ENCODE measurements at places on chromosomes 5 and 9.

DNA sequence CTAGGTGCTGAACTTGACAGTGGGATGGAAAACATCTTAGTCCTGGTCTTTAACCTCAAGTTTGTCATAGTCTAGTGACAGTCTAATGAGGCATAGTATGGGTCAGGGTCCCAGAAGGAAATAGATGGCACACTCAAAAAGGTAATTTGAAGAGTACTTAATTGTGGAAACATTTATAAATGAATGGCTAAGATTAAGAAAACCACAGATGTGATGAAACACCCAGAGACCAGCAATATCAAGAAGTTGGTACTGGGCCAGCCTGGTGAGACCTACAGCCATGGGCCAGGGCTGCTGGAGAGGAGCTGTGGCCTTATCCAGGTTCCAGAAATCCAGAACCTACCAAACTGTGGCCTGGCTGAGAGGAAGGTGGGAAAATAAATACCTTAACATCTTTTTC, 93.5 kb upstream of the ATG10 start:
- DNase-seq = no peak

- DNase-seq = no peak
Measured at GRCh38 chr5:44387406-44387805, 1.8 kb downstream of the FGF10 start.

GRCh38 chr5:1226231-1226630, 1.1 kb downstream of the SLC6A18 start:
- DNase-seq = no peak

DNA sequence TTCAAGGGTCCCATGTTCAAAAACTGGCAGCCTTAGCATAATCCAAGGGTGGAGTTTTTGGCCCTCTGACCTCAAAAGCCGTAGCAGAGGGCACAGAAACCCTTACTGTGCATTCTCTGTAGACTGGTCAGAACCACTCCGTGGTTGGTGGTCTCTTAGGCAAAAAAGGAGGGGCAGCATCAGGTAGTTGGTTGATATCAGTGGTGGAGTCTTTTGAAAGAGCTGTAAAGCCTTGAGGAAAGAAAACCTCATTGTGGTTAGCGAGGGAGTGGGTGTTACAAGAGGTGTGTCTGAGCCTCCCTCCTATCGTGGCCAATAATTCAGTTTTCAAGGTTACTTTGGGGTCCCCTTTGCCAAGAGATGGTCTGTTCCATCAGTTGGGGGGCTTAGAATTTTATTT, 40.9 kb downstream of the ARHGEF28 start:
- DNase-seq = no peak

DNA sequence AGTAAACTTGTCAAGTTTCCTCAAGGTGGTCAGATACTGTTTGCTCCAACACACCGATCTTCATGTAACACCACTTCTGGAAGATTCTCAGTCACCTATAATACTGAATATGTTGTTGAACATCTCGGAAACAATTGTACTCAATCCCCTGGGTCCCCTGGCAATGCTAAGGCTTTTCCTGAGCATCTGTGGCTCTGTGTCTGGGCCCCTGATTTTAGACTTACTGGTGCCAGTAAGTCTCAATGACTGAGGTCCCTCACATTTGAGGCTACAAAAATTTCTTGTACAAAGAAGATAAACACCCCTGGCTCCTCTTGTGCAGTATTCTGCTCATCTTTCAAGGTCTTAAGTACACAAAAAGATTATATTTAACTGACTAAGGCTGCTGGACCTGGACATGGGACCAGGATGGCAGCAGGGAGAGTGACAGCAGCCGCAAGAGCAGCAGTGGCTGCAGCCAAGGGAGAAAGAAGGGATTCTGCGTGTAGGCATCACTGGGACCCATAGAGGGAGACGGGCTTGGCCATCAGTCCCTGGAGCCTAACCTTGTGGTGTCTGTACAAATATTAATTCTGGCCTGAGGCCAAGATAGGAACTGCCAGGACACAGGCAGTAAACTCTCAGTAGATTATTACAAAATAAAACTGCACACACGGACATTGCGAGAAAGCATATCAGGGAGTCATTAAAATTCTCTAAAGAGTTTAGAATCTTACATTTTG, 49.0 kb upstream of the TNPO1 start:
- no peak for DNase-seq

GRCh38 chr5:154309805-154310204, 119.3 kb downstream of the GALNT10 start:
- DNase-seq = no peak

GRCh38 chr9:37455884-37456647, 9.2 kb downstream of the ZBTB5 start:
- DNase-seq = no peak

DNA sequence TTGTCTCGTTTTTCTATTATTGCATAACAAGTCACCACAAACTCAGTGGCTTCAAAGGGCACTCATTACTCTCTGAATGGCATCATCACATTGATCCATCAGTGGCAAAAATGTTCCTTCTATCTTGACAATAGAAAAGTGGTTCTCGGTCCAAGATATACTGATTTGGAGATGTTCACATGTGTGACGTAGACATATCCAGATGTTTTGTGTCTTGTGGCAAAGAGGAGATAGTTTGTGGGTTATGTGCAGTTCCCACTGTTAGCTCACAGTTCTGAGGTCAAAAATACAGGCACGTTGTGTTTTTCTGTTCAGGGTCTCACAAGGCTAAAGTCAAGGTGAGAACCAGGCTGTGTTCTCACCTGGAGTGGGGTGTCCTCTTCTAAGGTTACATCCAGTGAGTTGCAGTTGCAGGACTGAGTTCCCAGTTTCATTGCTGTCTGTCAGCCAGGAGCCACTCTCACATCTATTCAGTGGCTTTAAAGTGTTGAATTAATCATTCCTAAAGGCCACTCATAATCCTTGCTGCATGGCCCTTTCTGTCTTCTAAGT, 55.3 kb downstream of the GAS1 start:
- DNase-seq = no peak

DNA sequence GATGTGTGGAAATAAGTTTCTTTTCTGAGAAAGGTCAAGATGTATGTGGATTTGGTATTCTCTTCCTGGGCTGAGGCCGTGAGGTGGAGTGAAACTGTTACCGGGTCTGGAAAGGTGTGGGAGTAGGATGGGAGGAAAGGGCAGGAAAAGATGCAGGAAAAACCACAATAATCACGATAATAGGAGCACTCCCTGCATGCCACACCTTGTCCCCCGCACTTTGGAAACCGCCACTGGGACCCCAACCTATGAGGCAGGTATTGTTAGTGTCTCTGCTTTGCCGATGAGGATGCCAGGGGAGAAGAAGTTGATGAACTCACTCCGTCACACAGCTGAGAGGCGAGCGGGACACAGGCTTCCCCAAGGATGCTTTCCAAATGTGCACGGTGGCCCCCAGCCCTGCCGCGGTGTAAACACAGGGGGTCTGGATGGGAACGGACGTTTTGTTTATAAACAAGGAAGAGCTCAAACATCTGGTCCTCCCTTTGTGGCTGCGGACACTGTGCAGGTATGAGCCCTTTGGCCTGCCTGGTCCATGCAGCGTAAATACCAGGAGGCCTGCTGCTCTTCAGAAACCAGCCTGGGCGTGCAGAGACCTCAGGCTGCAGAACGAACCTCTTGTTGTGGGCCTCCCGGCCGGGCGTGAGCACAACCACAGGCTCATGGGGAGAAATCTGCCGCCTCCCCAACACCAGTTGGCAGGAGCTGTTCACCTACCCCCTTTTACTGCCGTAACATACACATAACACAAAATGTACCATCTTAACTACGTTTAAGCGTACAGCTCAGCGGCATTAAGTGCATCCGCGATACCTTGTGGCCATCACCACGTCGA, 126.7 kb downstream of the COL23A1 start:
- DNase-seq = no peak

- DNase-seq = no peak
Measured at GRCh38 chr9:100938507-100938906, 90.0 kb upstream of the PLPPR1 start.

- no peak for DNase-seq
Measured at GRCh38 chr9:35712762-35713400, 19.1 kb downstream of the TLN1 start.

DNA sequence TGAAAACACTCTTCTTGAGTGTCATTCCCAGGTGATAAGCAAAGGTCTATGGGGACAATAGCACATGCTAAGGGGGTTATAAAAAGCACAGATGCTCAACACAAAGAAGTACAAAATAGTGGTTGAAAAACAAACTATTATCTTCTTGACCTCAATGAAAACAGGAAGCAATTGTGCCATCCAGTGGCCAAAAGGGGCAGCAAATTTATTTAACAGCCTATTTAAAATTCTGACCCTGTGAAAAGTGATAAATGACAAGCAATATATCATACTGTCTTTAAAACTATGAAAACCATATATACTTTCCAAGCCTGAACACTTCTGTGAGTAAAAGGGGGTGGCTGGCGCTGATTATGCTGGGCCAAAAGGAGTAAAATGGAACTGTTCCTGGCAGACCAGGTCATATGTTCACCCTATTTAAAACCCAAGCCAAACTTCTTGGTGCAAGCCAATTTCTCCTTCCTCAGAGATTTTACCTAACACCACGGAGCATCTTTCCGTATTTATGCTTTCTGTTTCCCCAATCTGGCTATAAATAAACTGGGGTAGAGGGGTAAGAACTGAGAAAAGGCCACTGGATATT, 29.7 kb downstream of the TEX10 start:
- peak; percentile 8 for DNase-seq

DNA sequence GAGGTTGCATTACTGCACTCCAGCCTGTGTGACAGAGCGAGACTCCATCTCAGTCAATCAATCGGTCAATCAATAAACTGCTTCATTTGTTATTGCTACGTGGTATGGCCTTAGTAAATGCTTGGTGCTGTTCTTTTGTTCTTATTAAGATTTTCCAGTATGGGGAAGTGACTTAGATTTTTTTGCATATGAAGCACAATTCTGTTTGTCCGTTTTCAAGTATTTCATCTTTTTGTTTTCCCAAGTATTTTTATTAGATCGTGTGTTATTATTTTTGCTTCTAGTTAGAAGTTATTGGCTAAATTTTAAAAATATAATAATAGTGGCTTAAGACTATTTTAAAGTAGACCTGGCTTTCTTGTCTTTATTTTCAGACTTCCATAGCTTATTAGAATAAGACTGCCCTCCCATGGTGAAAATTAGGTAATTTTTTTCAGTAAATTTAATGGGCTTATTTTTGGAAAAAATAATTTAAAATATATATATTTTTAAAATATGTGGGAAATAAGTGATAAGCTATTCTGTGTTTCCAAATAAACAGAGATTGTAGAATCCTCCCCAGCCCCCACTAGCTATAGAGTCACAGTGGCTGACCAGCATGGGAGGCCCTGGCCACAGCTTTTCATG, 14.7 kb upstream of the OMD start:
- no peak for DNase-seq

GRCh38 chr9:17578911-17579793, at the start of gene SH3GL2:
SH3GL2 (plus strand) TSS chr9:17579066.
- no peak for DNase-seq

- no peak for DNase-seq
Measured at GRCh38 chr9:97563458-97564135, 62.1 kb downstream of the TMOD1 start.

DNA sequence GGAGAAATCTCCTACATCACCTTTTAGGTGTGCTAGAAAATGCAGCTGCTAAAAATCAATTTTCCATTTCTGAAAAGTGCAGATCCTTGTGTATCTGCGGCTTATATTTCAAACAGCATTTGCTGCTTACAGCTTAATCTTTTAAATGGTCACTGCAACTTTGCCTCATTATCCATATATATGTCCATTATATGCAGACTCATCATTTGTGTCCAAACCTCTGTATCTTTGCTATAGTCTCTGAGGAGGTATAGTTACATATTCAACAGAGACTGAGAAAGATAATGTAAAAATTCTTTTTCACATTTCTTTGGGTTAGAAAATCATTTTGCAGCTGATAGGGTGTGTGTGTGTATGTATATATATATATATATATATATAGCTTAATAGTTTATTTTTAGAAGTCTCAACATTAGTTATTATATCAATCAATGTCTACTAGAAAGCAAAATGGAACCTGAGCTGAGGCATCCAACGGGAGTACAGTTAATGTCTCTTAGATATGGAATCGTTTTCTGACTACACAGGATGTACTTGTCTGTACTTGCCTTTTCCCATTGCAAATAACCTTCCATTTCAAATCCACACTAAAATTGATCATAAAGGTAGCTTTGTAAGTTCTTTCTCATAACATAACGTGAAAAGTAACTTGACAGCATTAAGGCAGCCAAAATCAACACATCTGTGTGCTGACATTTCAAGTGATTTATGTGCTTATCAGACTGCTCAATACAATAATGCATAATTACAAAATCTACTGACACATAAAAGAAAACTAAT, 267.0 kb upstream of the HAPLN1 start:
- DNase-seq = no peak

- peak; percentile 8 for DNase-seq
Measured at GRCh38 chr9:13513286-13513685, 233.8 kb upstream of the MPDZ start.

GRCh38 chr5:421287-421880, 21.6 kb upstream of the EXOC3 start:
- DNase-seq = no peak

GRCh38 chr9:2285416-2286332, 270.5 kb downstream of the SMARCA2 start:
- no peak for DNase-seq

DNA sequence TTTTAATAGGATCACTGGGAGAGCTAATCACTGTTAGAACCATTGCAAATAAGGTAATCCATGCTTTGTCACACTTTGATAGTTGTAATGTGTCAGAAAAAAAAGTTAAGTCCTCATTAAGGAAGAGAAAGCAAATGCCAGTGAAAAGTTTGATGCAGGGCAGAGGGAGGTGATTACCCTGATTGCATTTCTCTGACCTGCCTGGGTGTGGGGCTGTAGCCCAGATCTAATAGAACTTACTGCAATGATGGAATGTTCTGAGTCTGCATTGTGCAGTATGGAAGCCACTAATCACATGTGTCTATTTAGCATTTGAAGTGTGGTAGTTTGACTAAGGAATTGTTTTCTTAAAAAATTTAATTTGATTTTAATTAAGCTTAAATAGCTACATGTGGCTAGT, 202.7 kb downstream of the ATP10B start:
- no peak for DNase-seq

GRCh38 chr9:6764523-6764922, 6.8 kb downstream of the KDM4C start:
- DNase-seq = no peak

DNA sequence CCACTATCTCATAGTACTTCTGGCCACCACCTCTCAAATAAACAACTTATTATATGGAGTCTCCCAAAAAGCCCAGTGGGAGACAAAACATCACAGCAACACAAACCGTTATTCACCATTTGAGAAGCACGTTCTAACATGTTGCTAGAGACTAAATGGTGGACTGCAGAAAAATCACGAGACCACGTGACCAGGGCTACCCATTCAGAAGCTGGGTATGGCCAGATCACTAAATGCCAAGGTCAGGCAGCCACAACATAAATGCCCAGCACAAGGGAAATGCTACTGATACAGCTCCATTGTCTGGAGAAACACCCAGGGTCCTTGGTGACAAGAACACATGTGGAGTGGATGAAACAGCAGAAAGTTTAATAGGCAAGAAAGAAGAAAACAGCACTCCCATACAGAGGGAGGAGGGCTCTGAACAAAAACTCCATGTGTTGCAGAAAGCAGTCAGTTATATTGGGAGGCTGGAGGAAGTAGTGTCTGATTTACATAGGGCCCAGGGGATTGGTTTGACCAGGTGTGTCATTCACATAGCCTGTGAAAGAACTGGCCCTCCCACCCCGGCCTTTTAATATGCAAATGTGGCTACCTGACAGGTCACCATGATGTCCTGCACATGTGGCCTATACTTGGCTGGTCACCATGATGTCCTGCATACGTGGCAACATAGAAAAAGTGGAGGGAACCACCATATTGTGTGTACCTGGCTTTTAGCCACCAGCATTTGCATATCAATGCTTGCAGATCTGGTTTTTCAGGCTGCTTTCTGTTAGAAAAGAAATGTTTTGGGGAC, 97.2 kb downstream of the TRIM36 start:
- no peak for DNase-seq
